Fibroblast of lung (primary cell): ENCODE measurements at places on chromosomes 5 and 9. TPM values are rescaled to one million over a fixed set of nuclear protein-coding genes. Genes with fewer than 3 reads are reported as not detected.
A peak's percentile ranks its signal among the peaks of the same experiment; 100 is the strongest.

OR2Y1 gene
- not detected in 2 replicates for polyA plus RNA-seq

- peak; percentile 2 for DNase-seq
Measured at GRCh38 chr9:82299870-82300269, 311.3 kb downstream of the SPATA31D1 start.

ORM2 gene
- not detected in 2 replicates for polyA plus RNA-seq

DNA sequence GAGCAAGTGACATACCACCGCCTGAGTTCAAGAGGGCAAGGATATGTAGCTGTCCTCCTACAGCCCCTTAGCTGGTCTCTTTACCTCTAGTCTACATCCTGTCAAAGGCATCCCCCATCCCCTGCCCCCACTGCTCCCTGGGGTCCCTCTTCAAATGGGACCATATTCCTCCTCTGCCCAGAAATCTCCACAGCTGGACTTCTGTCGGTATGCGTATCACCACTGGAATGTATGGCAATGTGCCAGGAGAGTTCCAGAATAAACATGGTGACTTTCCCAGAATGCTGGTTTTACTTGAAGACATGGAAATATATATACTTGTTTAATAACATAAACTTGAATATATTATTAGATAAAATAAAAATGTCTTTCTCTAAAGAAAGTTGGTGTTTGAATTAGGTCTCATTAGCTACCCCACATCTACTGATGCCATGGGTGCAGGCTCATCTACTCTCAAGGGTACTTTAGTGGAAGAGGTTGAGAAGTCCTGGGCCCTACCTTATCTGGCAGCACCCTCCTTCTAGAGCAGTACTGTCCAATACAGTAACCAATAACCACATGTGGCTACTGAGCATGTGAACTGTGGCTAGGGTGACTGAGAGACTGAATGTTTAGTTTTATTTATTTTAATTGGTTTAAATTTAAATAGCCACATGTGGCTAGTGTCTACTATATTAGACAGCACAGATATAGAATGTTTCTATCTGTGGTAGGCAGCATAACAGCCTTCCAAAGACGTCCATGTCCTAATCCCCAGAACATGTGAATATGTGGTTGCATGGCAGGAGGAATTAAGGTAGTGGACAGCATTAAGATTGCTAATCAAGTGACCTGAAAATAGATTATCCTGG lies 181.7 kb upstream of the SLC30A5 start:
- peak; percentile 91 for DNase-seq

EDIL3 gene
- 8.1 and 149 TPM in 2 replicates for polyA plus RNA-seq

DNA sequence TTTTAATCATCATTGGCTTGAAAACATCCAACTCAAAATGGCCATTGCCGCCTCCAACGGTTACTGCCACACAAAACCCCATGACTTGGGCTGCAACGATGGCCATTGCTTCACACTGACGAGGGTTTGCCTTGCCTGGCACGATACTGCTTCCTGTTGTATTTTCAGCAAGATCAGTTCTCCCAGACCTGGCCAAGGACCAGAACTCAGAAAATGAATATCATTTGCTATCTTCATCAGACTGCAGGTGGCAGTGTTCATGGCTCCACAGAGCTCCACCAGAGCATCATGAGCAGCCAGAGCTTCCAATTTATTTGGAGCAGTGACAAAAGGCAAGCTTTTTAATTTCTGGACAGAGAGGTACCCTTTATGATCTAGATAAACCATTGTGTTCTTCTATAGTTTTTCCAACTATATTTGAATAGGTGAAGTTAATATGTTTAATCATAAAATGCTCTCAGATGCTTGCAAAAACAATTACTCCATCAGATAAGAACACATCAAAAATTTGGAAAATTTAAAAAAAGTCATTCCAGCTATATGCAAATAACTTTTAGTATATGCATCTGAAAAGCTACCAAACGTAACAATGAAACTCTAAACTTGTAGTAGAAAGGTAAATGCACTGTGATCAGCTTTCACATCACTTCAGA lies 10.4 kb downstream of the AMACR start:
- peak; percentile 91 for DNase-seq
